Neural crest cell (in vitro differentiated cells): ENCODE measurements at places on chromosomes 4 and X. TPM values are rescaled to one million over a fixed set of nuclear protein-coding genes. Genes with fewer than 3 reads are reported as not detected.

DNA sequence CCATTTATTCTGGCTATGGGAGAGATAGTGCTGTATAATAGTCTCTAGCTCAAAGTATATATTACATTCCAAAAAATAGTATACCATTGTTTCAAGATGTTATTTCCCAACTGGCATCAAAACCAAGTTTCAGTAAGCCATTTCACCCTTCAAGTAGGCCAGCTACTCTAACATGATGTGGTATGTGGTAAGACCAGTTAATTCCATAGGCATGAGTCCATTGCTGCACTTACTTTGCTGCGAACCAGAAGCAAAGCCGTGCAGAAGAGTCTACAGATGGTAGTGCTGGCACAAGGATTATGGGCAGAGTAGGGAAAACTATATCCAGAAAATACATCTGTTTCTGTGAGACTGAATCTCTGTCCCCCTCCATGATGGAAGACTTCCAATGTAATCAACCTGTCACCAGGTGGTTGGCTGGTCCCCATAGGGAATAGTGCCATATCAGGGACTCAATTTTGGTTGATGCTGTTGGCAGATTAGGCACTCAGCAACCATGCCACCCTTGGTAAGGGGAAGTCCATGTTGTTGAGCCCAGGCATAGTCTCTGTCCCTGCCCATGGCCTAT, 49.8 kb upstream of the HSD17B10 start:
- DNase-seq = no peak

DNA sequence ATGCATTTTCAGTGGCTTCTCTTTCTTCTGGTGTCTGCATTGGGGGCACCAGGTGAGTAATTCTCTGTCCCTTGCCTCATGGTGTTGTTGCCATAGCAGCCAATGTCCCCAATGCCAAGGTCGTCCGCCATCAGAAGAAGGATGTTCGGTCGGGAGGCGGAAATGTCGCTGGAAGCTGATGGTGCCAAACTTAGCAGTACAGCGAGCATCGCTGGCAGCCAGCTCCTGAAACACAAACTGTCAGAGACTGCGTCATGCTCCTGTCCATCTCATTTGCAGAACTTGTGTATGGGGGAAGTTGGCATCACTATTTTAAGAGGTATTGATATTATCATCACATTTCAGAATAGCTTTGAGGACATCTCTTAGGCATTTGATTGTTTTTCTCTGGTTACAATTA, 29.1 kb upstream of the ARSD start:
- no peak for DNase-seq

DNA sequence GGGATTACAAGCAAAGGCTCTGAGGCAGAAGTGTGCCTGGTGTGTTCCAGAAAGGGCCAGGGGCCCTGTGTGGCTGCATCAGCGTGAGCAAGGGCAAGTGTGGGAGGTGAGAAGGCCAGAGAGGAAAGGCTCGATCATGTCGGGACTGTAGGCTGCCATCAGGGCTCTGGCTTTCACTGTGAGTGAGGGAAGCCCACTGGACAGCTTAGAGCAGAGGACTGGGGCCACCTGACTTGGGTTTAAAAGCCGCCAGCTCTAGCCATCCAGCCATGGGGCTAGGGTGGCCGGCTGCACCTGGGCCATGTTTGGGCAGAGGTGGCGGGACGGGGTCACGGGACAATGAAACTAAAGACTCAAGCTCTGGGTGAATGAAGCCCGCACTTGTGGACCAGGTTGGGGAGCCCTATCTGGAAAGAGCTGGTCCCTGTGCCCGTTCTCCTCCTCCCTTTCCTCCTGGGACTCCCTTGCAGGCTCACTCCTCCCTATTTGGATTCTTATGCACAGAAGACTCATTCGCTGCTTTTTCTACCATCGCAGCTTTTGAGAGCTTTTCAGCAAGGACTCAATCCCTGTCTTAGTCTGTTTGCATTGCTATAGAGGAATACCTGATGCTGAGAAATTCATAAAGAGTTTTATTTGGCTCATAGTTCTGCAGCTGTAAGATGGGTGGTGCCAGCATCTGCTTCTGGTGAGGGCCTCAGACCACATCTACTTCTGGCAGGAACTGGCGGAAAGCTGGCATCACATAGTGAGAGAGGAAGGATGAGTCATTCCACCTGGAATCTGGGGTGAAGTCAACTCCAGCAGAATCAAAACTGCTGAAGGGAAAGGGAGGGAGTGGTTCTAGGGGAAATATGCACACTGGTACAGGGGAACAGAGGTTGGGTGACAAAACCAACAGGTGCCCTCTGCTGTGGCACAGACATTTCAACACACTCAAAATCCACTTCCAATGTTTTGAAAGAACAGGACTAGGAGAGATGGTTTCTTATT, 15.3 kb downstream of the CTAG1B start:
- DNase-seq = no peak

The ITIH6 gene
- total RNA-seq = 0.05 and 0.30 TPM in 2 replicates
